ENCODE measurements at places on chromosomes 5 and 9.

DNA sequence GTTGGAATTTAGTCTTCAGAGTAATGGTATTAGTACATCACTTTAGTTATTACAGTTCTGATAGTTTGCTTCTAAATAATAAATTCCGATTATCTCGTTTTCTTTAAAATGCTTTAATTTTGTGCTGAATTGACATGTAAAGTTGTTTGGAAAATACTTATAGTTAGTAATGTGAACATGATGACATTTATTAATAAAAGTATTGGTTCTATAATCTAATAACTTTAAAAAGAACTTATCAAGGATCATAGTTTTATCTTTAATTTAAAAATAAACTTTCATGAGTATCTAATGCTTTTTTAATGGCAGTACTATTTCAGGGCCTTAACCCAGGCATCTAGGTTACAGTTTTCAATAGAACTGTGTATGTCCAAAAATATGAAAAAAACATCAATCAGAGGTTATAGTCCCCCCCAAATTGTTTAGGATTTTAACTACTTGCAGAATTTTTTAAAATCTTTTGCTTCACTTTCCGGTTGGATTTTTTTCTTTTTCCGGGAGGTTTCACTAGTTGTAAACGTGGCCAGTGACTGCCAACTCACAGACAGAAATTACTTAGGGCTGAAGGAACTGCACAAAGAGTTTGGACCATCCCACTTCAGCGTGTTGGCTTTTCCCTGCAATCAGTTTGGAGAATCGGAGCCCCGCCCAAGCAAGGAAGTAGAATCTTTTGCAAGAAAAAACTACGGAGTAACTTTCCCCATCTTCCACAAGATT is 680 bp downstream of the GPX8 start:
- no peak for DNase-seq

- DNase-seq = no peak
These were observed 408.9 kb upstream of the SMARCA2 start for GRCh38 chr9:1606253-1606652.

GRCh38 chr5:27947088-27947487 is 908.7 kb upstream of the CDH9 start:
- no peak for DNase-seq

- DNase-seq = no peak
These were observed 27.3 kb upstream of the DENND1A start for GRCh38 chr9:123957168-123957721.

DNA sequence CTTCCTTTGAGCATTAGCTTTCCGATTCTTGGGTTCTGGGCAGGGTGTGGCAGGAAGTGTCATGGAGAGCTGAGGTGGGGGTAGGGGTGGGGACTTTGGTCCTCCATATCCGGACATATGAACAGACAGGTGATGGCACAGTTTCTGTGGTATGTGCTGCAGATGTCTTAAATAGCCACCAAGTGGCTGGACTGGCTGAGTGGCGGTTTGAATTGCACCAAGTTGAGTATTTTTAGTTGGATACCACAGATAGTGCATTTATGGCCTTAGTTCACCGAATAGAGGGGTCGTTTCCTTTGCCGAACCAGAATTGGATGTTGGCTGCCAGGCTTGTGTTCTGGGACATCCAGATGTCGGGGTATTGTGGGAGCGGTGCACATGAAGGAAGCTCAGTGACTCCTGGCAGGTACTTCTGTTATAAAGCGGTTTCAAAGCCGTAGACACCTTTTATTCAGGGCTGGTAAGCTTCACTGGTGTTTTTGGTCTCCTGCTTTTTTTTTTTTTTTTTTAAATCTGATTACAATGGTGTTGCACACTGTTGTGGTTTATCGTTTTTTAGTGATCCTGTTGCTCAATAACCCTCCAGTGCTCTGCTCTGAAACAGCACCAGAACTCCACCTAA is 15.1 kb upstream of the TNFAIP8 start:
- peak; percentile 43 for DNase-seq

DNA sequence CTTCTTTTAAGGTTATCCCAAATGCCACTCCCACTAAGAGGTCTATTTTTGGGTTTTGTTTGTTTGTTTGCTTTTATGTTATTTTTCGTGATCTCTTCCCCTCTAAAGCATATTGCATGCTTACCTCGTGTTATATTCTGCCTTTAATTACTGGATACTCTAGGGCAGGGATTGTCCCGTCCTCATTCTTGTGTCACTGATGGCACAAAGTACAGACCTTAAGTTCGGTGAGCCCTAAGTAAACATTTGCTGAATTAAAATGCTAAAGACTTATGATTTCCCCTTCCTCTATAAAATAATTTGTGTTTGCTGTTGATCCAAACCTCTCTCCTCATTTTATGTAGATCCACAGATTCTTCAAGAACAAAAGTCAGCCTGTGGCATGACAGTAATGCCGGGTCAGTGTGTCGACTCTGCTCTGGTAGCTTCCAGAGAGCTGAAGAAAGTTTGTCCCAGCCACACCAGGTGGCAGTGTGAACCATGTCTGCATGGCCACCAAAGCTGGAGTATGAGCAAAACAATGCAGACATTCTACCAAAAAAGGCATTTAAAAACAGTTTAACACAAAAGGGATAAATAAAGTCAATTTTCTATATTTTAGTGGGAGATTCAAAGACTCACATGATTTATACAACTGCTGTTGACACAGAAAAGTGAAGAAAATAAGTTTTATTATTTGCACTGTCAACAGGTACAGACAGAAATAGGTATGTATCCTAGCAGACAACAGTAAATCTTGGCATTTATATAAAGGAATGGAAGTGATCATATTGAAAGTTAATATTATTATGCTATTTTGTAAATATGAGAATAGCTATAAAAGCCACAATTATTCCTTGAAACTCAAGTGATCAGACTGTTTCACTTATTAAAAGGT is 17.9 kb upstream of the POC5 start:
- no peak for DNase-seq

- DNase-seq = no peak
These were observed 8.1 kb downstream of the PPP3R2 start for GRCh38 chr9:101586651-101587050.

DNA sequence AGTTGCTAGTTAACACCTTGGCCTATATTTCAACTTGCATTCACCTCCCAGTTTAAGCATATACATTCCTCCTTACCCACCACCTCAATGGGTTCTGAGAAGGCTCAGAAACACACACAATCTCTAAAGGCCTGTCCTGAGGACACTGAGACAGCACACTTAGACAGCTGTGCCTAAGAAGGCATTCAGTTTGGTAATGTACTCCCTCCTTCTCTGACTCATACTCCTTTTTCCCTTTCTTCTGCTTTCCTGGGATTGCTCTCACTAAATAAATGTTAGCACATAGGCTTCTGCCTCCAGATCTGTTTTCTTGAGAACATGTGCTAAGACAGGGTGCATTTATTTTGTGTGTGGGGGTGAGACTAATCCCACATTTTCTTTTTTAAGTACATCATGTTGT is 456.8 kb upstream of the CDH6 start:
- DNase-seq = no peak

GRCh38 chr9:129038109-129038852 is 1.9 kb downstream of the MIGA2 start:
- DNase-seq = no peak

DNA sequence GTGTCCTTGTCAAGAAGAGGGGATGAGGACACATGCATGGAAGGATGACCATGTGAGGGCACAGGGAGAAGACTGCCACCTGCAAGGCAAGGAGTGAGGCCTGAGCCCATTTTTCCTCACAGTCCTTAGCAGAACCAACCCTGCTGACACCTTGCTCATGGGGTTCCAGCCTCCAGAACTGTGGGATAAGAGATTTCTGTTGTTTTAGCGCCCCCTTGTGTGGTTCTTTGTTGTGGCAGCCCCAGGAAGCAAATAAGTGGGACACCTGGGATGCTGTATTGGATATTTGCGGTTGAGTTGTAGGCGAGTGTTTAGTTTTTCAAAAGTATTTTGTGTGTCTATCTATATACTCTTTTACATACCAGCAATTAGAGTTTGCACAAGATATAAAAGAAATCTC is 206.4 kb downstream of the NXNL2 start:
- no peak for DNase-seq

DNA sequence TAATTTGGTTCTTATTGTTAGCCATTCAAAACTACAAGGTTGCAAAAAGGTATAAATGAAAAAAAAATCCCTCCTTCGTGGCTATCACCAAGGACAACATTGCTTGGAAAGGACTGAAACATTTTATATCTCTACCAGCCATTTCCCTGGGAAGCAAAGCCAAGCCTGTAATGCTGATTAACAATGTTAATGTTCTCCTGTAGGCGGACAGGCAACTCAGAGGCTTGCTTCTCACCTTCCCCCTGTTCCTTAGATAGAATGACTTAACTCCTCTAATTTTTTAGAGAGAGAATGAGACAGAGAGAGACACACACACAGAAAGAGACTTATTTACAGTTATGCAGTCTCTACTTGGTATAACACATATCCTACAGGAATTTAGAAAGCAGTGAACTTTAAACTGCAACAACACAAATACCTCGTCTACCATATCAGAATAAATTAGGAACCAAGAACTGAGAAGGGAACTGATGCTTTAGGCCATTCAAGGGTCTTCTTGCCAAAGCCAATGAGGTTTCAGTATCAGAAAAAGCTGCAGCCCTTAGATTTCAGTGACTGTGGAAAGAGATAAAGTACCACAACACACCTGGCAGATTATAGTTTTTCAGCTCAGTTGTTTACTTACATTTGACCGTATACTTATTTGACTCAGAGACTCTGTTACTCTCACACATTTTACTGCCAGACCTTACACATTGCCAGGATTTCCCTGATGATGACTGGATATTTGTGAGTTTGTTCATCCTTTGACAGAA is 20.9 kb upstream of the MAN2A1 start:
- no peak for DNase-seq

DNA sequence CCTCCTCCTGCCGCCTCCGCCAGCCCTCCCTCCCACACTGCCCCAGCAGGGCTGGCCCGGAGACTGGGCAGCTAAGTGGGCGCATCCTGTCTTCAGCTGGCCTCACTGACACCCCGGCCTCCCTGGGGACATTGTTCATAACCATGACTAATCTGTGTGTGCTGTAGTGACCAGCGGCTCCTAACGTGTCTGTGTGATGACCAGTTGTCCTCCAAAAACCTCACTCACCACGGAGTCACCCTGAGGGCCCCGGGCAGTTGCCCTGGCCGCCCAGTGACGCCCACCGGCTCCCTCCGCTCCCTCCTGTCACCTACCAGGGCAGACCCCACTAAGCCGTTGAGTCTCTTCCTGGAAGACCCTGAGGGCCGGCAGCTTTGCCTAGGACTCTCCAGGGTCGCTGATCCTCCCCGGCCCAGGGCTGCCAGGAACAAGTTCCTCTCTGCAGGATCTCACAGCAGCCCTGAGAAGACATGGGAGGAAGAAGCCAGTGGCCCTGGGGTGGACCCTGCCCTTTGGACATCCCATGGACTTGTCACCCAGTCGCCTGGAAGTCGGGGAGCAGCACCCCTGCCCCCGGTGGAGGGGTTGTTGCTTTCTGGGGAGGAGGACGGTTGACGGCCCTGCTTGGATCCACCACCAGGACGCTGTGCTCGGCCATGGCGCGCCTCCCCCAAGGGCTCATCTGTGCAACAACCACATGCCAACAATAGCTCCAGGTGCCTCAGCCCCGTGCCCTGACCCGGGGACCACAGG is 110.2 kb upstream of the LMX1B start:
- no peak for DNase-seq

- peak; percentile 7 for DNase-seq
These were observed 31.1 kb downstream of the OR2K2 start for GRCh38 chr9:111298731-111299598.

DNA sequence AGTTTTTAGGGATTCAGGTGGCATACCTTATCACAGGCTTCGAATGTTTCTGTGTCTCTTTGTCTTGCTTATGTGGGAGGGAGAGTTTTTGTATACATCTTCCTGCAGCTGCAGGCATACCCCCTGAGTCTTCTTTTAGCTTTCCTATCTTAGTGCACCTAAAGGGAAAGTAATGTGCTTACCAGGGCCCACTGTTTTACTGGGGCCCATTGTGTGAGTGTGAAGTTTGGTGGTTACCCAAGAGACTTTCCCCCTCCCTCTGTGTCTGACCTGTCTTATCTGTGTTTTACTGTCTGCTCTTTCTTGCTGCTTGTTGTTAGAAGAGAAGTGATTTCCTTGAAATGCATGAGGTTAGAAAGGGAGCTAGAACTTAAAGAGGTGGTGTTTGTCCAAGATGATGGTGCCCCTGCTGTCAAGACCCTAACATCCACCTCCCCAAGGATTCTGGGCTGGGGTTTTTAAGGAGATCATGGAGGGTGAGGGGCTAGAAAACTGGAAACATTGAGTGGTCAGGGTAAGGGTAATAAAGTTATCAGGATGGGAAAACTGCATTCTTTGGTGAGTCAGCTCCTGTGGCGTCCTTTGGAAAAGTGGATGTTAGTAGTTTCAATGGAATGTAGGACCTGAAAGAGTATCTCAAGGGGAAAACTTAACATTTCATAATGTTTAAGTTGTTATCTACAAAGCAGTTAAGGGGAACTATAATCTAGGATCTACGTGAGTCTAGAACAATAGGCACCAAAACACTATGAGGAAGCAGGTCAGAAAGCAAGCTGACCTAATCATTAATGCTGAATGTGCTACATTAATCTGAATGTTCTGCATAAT is 583.5 kb upstream of the TUSC1 start:
- no peak for DNase-seq

DNA sequence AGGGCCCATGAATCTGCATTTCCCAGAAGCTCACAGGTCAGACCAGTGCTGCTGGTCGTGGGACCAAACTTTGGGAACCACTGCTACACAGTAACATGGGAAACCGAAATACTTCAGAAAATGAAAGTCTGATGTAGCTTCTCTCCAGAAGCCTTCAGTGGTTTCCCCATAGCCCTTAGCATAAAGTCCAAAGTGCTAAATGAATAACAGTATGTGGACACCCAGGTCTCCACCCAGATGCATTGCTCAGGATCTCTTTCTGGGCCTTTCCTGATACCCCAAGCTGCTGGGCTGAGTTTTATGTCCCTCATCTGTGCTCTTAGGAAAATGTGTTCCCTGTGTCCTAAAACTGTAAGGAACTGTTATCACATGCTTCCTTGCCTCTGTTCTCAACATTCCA is 100.4 kb downstream of the NFIB start:
- no peak for DNase-seq

GRCh38 chr9:4939118-4939561 is 45.9 kb upstream of the JAK2 start:
- peak; percentile 38 for DNase-seq

- DNase-seq = no peak
These were observed 9.1 kb upstream of the C1QTNF2 start for GRCh38 chr5:160379511-160379910.

- DNase-seq = no peak
These were observed 3.8 kb downstream of the NMRK1 start for GRCh38 chr9:75084081-75084672.

- no peak for DNase-seq
These were observed 763.8 kb downstream of the DTWD2 start for GRCh38 chr5:118224546-118224945.

- DNase-seq = no peak
These were observed 1023.7 kb upstream of the DMAC1 start for GRCh38 chr9:8823131-8823895.

DNA sequence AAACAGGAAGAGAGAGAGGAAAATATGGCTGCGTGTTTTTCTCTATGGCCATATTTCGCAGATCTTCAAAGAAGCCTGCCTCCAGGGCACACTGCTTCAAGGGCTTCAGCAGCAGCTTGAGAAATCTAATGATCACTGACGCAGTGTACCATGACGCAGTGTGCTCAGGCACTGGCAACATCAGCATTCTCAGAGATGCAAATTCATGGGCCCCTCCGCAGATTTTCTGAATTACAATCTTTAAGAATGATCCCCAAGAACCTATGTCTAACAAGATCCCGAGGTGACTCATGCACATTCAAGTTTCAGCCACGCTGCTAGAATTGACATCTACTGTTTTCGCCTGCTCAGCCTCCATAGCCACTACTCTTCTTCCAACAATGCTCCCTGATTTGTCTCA is 143.9 kb upstream of the ZNF366 start:
- no peak for DNase-seq

- DNase-seq = no peak
These were observed 102.4 kb upstream of the HAND1 start for GRCh38 chr5:154580422-154580821.
